ENCODE measurements at places on chromosomes 6 and 20.

DNA sequence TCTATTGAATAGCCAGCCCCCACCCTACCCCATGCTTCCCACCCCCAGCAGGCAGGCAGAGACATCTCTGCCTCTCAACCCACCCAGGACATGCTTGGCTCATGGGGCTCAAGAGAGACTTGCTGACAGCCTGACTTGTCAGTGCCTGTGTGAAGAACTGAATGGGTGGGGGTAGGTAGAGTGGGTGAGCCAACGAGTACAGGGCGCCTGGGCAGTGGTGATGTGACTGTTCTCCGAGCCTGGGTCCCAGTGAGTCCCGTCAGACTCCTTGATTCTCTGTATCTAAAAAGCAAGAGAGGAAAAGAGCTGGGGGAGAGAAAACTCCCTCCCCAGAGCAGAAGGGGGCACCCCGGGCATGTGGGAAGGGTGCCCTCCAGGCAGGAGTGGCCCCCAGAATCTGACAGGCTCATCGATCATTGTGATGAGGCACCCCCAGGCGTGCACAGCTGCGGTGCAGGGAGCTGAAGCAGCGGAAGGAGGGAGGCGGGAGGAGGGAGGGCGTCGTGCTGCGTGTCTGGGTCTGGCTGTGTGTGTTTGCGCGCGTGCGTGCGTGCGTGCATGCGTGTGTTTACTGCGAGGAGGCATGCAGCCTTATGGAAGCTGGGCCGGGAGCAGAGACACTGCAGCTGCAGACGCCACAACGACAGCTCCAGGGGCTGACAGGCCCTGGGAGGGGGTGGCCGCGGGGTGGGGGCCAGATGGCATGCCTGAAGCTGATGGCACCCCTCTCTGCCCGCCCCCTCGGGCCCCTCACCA lies 40.2 kb downstream of the FOXP4 start:
- DNase-seq = no peak

DNA sequence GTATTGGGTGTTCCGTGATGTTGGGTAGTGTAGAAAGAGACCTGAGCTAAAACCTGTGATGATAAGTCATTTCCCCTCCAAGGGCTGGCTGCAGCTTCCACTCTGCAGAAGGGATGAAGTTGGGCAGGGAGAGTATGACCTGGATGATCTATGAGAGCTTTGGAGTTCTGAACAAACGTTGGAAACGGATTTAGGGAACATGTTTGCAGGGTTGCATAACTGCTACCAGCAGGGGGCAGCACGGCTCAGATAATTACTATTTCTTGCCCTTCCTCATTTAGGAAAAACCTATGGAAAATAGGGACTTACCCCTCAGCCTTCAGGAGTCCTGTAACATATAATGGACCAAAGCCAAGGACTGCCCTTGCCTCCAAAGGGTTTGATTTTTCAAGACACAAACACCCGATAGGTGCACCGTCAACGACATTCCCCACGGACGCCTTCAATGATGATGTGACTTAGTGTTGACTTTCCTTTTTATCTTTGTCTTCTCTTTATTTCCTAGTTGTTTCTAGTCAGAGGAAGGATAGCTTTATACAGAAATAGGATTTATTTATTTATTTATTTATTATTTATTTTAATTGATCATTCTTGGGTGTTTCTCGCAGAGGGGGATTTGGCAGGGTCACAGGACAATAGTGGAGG lies 164.9 kb upstream of the SASH1 start:
- DNase-seq = peak; percentile 64

DNA sequence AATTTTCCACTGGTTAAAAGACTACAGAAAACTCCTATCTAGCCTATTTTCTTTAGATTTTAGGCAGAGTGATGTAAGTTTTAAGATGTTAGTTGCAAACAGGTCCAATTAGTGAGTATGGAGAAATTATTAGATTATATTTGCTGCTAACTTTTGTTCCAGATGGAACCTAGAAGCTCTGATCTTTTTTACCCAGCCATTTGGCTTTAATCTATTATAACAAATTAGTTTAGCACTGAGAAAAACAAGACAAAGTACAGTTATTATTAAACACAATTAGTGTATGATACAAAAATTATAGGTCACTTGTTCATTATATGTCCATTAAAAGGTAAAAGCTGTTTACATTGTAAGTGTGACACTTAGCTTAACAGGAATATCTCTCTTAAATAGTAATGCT lies 2.5 kb downstream of the FAM162B start:
- no peak for DNase-seq

DNA sequence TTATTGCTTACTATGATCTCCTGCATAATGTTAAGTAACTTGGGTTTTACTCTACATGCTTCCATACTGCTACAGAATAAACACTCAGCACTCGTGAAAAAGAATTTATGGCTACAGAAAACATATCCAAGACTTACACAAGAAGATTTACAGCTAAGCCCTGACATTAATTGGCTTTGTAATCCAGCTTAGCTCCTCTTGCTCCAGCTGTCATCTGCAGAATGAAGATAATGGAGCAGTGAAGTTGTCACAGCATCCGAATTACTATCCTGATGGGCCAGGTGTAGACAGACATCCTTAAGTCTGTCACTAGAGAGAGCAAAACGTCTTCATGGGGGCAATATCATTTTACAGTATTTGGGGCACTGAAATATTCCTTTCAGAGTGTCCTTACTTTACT lies 155.3 kb downstream of the PRKN start:
- DNase-seq = no peak

GRCh38 chr6:126083875-126084274 lies 97.5 kb downstream of the TRMT11 start:
- no peak for DNase-seq

DNA sequence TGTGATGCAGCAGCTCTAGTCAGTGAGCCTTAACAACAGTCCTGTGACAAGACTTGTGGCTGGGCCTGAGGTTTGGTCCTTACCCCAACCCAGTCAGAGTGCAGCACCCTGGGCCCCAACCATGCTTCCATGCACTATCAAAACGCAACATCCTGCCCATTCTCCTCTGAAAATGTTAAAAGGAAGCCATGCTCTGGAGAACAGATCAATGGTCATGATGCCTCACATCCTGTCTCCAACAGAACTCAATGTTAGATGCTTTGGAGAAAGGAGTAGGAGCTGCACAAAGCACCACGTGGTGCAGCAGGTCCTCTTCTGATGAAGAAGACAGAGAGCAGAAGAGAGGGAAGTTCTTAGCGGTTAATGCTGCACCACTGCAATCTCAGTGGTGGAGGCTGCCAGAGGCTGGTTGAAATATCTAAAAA lies 41.9 kb downstream of the TRAM2 start:
- DNase-seq = no peak

DNA sequence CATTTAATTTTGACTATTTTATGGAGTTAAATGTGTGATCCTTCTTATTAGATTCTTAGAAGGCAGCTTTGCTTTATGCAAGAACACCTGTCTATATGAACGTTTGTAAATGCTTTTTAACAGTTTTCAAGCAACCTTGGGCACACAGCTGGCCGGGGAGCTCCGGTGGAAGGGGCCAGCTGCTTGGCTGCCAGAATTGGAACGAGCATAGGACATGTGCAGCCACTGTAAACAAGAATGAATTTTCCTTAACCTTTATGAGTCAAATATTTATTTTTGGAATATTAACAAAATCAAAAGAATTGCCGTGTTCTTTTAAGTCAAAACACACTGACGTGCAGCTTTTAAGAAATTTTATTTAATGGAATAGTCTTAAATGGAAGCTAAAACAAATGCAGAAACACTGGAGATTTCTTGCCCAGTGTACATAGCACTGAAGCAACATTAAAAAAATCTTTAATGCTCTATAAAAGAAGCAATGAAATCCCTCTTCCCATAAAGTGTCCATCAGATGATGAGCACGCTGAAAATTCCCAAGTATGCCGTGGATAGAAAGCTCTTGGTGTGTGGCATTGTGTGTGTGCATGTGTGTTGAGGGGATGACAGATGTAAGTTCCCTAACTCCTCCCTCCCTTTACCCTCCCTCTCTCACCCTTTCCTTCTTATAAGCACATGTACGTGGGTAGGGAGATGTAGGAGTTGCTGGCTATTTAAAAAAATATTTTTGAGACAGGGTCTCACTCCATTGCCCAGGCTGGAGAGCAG lies 208.9 kb upstream of the EXOC2 start:
- no peak for DNase-seq

GRCh38 chr20:18101125-18101810 lies 36.4 kb upstream of the KAT14 start:
- DNase-seq = no peak

DNA sequence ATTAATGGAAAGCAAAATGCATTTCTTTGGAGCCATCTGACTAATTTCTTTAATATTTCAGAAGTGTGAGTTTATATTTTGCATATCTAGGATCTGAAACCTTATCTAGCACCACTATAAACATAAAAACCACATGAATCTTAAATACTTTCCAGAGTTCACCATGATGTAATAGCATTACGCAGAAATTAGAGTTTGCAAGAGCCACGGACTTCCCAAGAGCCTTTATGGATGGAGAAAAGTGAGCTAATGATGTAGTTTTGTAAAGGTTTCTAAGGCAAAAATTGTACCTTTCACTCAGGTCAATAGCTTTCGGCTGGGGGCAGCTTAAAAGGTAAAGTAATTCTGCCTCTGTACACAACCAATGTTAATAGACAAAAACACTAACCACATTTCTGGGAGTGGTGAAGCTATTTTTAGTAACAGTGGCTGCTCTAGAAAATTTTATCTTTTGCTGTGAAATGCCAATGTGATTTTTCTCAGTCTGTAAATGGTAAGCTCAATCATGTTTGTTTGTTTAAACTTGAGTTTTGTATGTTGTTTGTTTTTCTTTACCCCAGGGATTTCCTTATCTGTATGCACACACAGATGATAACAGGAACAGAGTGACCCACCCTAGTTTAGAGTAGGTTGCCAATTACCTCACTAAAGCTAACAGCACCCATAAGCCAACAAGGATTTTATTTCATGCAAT lies 80.5 kb downstream of the FILIP1 start:
- DNase-seq = no peak

- no peak for DNase-seq
These were observed 58.6 kb downstream of the PHACTR3 start for GRCh38 chr20:59662856-59663512.

- no peak for DNase-seq
These were observed 79.4 kb downstream of the SNX5 start for GRCh38 chr20:17889226-17889625.

DNA sequence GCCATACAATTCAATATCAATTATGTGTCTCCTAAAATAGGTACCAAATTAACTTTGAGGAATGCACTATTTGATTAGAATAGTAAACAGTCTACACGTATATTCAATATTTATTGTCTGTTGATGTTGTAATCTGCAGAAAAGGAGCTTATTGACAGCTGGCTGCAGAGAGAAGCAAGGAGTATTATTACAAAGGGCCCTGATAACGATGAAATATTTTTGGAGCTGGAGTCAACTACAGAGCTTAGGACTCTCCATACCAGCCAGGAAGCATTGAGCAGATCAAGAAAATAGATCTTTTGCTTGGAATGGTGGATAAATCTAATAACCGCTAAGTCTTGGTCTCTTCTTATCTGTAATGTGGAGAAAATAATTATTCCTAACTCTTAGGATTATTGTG lies 25.5 kb downstream of the ABRACL start:
- DNase-seq = no peak

DNA sequence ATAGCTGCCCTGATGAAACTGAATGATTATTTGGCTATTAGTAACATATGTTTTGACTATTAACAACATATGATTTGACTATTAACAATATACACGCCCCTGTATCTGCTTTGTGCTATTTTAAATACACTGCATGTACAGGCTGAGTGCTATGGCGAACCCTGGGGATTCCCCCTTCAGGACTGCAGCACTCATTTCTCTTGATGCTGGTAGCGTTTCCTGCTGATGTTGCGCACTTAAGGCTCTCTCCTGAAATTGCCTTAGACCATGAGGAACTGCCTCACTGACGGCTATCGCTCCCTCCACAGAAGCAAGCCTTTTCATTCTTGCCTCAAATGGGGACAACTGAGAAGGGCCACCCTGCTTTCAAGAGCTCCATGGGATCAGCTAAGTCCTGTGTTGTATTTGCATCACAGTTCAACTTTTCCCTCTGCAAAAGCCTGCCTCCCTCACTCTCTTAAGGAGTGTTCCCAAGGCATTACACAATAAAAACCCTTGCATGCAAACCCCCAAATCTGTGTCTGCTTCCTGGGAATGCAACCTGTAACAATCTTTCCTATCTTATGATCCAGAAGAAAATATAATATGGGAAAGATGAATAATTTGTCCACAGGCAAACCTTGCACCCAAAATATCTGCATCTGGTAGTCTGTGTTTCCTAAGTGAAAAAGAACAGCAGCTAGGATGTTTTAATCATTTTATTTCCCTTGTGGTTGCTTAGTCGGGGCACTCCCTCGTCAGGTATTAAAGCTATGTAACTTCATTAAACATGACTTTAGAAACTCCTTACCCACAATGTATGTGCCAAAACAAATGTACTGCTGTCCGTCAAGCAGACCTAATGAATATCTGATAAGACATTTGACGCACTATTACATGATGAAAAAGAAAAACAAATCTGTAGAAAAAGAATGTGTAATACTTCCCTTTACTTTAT lies 456.4 kb downstream of the COL12A1 start:
- DNase-seq = no peak

- DNase-seq = no peak
These were observed 67.6 kb downstream of the FYN start for GRCh38 chr6:111805511-111806164.

GRCh38 chr20:24833592-24833991 lies 115.5 kb upstream of the CST7 start:
- no peak for DNase-seq

GRCh38 chr6:161554883-161555282 lies 281.0 kb upstream of the AGPAT4 start:
- DNase-seq = no peak

DNA sequence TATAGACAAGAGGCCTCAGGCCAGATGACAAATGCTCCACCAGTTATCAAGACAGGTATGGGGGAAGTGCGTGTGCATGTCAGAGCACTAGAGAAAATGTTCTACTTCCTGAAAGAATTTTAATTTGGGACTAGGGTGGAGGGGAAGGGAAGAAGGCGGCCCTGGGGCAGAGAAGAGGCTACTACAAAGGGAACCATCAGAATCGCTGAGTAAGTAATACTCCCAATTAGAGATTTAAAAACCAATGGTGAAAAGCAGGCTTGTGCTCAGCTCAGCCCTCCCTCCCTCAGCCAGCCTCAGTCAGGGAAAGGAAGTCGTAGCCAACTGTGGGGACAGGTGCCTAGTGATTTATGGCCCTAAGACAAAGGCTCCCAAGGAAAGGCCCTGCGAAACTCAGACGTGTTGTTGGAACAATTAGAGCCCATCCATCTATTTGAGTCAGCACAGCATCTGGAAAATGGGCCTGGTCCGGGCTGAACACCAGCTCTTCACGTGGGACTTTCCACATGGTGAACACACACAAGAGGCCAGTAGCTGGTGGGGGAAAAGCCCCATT lies 15.0 kb upstream of the MAFB start:
- no peak for DNase-seq

- no peak for DNase-seq
These were observed 15.8 kb downstream of the ID4 start for GRCh38 chr6:19852927-19853326.

DNA sequence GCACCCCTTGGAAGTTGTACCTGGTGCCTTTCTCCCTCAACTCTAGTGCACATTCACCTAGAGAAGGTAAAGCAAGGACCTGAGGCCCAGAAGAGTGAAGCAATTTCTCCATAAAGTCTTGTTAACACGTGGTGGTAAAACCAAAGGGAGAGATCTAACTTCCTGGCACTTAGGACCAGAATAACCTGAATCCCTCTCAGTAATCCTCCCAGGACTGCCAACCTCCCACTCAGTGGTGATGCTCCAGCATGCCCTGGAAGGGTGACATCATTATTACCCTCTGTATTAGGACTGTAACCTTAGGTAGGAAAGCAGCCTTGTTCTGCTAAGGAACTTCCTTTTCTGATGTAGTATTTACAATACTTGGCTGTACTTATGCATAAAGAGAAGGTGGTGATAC lies 330.6 kb upstream of the MARCKS start:
- DNase-seq = no peak
